ENCODE measurements at places on chromosomes 7 and 10.
A peak's percentile ranks its signal among the peaks of the same experiment; 100 is the strongest.

DNA sequence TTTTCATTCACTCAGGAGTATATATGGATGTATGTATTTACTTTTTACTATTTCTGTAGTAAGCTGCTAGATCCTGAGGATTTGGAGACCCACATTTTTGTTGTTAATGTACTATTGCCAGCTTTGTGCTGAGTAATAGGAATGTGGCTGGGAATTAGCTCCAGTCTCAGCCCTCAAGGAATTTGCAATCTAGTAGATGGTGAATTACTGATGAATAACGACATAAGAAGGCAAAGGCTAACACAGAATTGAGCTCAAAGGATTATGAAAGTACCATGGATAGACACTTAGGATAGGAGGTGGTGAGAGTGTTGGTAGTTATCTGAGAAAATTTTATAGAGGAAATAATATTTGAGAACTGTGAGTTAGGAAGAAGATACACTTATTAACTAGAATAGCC, 19.9 kb downstream of the CASD1 start:
- no peak for DNase-seq

DNA sequence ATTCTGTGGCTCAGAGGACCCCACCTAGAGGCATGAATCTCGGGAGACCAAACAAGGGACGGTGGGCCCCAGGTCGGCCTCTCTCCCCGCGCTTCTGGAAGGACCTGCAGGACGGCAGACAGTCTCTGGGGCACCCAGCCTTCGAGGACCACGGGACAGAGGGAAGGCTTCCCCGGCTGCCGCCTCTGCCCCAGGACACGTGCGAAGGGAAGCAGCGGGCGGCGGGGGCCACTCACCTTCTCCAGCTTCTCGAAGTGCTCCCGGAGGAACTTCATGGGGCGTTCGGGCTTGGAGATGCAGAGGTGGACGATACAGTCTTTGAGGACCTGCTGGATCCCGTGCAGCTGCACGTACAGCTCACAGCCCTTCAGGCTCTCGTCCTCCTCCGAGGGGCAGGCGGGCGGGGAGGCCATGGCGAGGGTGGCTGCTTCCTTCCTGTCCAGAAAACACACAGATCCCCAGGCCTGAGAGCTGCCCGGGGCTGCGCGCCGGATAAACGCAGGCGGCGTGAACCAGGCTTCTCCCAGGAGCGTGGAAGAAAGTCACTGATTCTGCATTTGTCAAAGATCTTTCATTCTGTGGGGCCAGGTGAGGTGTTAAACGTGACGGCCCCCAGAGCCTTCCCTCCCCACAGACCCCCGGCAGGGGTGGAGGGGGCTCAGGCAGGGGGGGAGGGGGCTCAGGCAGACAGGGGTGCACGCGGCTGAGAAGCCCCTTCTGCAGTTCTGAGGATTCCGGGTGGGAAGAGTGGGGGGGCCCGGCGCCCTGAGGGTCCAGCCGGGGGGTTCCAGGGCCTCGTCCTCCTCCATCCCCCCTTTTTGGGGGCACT, 15.2 kb upstream of the DNAAF5 start:
- DNase-seq, result no peak

DNA sequence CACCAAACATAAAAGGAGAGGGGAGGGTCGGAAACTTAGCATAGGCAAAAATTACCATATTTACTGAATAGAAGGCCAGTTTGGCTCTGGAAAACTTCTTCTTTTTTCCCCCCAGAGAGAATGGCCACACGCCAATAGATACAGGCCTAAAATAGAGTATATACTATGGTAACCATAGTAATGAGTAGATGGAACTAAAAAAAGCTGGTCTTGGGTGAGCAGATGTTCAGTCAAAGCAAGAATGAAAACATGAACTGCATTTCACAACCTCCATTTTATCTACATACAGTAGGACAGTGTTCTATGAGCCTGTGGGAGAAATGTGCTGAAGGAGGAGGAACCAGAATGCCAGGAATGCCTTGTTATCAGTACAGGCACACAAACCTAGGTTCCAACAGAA, 141.7 kb upstream of the SEMA3A start:
- DNase-seq, result no peak

DNA sequence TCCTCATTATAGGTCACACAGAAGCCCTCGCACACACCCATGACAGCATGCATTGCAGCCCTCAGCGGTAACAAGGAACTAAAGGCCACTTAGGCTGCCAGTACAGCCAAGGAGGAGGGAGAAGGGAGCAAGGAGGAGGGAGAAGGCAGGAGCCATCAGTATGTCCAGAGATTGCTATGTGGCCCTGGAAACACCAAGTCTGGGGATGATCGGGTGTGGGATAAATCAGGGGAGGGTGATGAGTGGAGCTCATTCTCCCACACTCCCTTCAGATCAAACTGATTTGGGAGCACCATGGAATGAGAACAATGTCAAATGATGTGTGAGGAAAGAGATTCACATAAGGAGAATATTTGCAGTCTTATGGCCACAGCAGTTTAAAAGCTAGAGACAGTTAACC, 350.9 kb downstream of the TNS3 start:
- DNase-seq, result no peak

DNA sequence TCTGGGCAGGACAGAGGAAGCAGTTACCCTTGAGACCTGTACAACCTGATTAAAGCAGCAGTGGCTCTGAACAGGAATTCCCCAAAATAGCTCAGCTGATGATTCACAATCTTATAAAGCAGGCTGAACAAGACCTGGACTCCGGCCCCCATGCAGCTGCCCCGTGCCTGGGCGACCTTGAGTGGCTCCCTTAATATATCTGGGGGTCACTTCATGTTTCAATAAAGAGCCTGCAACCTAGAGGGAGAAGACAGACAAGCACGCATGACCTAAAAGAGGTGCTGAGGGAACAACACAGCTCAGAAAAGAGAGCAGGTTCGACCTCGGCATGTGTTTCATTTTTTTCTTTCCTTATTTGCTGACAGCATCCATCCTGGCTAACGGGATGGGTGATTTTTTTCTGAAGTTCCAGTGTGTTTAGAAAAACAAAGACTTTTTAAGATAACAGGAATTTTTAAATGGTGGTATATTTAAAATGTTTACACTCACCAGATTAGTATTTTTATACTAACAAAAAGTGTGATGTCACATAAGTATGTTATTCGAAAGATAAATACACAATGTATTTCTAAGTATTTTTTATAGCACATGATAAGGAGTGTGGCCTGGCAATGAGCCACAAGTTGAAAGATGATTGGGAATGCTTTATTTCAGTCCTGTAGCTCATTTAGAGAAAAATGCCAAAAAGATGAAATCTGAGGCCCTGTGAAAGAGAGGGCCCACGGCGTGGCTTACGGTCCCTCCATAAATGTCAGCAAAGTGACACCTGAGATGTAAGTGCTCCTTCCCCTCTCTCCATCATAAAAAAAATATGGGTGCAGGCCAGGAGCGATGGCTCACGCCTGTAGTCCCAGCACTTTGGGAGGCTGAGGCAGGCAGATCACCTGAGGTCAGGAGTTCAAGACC, 161.3 kb downstream of the SLIT1 start:
- peak; percentile 43 for DNase-seq

Data from hematopoietic multipotent progenitor cell (in vitro differentiated cells).